ENCODE measurements at places on chromosomes 3 and 15.

DNA sequence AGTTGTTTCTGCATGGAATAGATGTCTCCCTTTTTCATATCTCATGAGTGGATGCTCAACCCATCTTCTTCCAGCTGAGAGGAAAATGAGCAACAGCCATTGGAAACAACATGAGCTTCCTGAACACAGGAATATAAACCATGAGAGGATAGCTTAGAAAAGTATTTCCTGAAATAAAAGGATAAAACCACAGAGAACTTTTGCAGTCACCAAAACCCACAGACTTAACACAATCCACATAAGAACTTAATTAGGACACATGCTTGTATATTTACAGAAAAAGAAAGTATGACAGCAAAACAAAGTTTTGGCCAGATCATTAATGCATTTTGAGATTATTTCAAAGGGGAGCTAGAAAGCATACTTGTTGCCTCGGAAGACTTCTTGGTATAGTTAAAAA is 180.5 kb upstream of the RASGRP1 start:
- DNase-seq, result no peak

DNA sequence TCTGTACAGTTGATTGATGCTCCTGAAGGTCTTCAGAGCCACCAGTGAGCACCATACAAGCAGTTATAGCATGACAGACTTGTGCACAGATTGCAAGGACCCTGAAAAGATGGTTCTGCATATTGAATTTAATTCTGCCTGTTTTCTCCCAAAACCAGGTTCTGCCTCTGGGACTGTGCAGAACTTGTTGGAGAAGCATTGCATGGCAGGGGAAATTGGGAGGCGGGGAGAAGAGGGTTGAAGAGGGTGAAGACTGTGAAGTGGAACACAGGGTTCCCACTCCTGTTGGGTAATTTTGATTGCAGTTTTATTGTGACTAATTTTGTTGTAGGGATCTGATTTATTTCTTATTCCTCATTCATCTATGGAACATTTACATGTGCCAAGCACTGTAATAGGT is 10.3 kb downstream of the ZNF80 start:
- DNase-seq, result no peak

DNA sequence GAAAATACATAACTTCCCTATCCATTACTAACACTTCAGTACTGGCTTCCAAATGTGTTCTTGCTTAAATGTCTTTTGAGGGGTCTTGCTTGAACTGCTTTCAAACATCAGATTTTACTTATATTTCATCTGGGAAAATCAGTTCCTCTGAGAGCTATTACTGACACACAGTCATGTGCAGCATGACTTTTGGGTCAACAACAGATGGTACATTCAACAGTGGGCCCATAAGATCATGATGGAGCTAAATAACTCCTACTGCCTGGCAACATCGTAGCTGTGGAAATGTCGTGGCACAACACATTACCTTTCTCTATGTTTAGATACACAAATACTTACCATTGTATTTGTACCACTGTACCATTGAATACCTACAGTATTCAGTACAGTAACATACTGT is 43.8 kb downstream of the WWTR1 start:
- DNase-seq, result no peak

DNA sequence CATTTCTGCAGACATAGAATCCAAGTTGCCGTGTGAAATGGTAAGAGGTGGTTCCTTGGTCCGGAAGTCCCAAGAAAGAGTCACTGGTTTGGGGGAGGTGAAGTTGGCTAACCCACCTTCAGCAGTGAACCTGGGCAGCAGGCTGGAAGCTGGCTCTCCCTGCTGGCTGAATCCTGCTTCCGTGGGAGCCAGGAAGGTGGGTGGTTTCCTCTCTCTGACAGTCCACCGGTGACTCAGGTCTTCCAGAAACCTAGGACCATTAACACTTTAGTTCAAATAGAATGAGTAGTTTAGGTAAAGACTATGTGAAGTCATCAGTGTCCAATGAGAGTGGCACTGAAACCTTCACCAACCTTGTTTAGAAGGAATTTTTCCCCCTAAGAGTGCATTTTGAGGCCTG is 87.4 kb upstream of the CACNA2D3 start:
- DNase-seq, result no peak

GRCh38 chr3:52636673-52637072 is 49.0 kb downstream of the PBRM1 start:
- DNase-seq, result no peak

DNA sequence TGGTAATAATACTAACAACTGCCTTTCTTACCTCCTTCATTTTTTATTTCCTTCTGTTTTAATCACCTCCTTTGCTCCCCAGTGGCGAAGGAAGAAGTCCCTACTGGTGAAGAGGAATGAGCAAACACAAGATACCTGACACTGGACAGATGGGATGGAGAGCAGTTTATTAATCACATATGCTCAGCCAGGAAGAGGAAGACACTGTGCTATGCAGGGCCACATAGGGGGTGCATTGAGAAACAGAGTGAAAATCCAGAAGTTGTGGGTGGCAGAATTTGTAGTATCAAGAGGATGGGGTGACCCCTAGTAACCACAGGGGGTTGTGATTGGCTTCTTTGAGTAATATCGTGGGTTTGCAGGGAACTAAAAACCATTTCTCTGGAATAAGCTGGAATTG is 1041.9 kb downstream of the OTOL1 start:
- DNase-seq, result no peak

- no peak for DNase-seq
Observed at GRCh38 chr3:119357190-119357589, 63.0 kb downstream of the ARHGAP31 start.

GRCh38 chr3:188881954-188882641 is 289.7 kb upstream of the TPRG1 start:
- no peak for DNase-seq

DNA sequence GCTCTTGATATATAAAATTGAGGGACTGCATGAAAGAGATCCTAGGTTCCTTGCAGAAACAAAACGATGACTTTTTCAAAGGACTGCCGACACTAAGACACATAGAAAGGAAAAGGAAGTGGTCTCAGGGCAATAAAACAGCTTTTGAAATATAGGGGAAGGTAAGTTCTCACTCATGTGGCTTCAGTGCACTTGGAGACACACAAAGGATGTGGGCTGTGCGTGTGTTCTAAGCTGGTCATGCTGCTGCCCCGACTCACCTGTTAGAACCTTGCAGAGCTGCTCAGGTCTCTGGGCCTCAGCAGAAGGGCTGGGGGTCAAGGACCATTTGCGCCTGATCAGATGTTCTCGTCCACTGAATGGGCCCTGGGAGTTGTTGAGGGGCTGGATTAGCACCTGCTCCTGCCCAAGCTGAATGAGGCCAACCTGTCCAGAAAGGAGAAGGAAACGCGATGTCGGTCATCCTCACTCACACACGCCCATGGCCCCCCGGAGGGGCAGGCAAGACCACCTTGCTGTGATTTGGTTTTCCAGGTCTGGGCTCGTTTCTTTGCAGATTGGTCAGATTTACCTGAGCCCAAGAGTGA is 11.1 kb downstream of the ADAMTS17 start:
- no peak for DNase-seq

GRCh38 chr15:40333922-40334492 is 6.7 kb downstream of the CCDC9B start:
- no peak for DNase-seq

DNA sequence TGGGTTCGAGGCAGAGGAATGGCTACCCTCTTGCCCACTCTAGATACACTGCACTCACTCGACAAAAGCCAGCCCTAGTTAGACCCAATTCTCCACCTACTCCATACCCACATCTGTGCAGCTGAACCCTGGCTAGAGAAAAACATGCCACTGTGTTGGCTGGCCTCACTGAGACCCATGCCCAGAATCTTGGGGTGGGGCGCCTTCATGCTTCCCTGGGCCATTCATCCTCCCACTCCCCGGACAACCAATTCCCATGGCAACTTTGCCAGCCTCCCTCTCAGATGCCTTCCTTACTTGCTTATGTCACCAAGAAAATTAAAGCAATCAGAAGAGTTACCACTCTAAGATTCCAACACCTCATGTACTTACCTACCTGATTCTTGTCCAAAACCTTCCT is 9.2 kb upstream of the LIMD1 start:
- no peak for DNase-seq

DNA sequence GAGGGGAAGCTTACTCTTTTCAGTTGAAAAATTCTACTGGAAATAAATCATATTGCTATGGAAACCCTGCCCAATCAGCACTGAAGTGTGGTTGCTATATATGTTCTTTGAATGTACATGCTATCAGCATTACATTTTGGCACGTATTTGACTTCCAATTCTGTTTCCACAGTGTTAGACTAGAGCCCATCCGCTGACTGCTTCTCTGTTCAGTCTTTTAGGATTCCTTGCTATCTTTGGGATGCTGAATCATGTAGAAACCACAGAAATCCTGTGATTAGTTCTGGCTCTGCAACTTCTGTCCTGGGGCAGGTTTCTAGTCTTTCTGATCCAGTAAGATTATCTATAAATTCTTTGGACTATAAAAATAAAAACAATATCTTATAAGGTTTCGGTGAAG is 128.2 kb upstream of the SLC7A14 start:
- no peak for DNase-seq

DNA sequence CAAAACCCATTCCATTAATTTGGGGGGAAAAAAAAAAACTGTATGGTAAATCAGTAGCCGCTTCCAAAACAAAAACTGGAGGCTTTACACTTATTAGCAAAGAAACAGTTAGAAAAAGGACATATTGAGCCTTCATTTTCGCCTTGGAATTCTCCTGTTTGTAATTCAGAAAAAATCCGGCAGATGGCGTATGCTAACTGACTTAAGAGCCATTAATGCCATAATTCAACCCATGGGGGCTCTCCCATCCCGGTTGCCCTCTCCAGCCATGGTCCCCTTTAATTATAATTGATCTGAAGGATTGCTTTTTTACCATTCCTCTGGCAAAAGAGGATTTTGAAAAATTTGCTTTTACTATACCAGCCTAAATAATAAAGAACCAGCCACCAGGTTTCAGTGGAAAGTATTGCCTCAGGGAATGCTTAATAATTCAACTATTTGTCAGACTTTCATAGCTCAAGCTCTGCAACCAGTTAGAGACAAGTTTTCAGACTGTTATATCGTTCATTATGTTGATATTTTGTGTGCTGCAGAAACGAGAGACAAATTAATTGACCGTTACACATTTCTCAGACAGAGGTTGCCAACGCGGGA is 9.4 kb upstream of the RPL24 start:
- DNase-seq, result no peak

Measured in stimulated activated CD8-positive, alpha-beta memory T cell treated with anti-CD3 and anti-CD28 coated beads, Interleukin-15, amount 100 ng/mL, for 1 hour (primary cell).